Right renal pelvis (tissue), 4 donors: ENCODE measurements at places on chromosomes 7 and 10. TPM values are rescaled to one million over a fixed set of nuclear protein-coding genes. Genes with fewer than 3 reads are reported as not detected.

Gene JAKMIP3
- 0.16 TPM for polyA plus RNA-seq

Gene TMEM140
- 28.2 TPM for polyA plus RNA-seq

GRCh38 chr10:117242463-117242832 lies 1.5 kb downstream of the SLC18A2 start:
- no peak for DNase-seq

DNA sequence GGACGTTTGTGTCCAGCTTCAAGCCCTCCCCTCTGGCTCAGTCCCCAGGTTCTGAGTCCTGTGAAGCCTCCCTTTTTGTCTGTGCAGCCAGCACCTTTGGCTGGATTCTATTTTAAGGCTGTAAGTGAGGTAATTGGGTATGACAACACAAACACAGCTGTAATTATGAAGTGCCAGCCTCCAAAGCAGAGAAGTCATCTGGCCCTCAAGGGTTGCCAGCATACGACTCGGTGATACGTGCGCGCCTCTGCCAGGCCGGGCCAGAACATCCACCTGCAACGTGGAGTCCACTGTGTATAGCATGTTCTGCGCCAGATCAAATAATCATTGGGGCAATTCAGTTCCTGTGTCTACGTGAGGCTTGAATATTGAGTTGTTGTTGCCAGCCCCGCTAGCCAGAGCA lies 6.7 kb upstream of the FAM180A start:
- no peak for DNase-seq

DNA sequence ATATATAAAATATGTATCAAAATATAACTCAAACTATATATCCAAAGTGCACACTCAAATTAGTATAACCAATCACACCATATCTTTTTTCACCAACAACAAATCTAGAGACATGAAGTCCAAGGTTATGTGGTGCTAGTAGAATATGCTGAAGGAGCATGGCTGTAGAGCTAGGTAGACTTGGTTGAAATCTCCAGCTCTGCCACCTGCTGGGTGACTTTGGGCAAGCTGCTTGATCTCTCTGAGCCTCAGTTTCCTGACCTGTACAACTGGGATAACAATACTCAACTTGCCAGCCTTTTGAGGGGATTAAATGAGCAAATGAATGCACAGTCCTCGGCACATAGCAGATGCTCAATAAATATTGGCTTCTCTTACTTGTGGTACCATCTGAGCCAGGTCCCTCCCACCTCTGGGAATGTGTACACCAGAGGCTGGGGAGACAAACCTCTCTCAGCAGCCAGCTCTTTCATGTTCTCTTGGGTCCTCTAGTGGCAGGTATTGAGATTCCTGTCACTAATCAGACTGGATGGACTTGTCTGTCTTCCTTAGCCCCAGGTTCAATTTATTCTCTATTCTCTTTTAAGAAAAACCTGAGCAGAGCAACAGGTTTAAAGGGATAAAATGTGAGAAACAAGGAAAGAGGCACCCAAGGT lies 94.3 kb upstream of the PDE1C start:
- DNase-seq, result no peak

GRCh38 chr10:48835781-48836180 lies 103.9 kb downstream of the LRRC18 start:
- no peak for DNase-seq

Gene FAM24B
- 4.6 TPM for polyA plus RNA-seq

- no peak for DNase-seq
These were observed 18.4 kb upstream of the FLNC start for GRCh38 chr7:128811631-128812430.

- no peak for DNase-seq
These were observed 240.1 kb downstream of the THSD7A start for GRCh38 chr7:11591943-11592342.

DNA sequence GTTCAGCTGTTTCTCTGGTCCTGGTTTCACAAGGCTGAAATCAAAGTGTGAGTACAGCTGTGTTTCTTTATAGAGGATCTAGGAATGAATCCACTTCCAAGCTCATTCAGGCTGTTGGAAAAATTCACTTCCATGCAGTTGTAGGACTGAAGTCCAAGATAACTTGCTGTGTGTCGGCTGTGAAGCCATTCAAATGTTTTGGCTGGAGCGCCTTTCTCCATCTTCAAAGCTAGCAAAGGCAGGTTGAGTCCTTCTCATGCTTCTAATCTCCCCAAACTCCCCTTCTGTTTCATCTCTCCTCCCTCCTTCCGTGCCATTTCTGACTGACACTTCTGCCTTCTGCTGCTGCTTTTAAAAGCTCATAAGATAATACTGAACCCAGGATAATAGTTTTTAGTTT lies 1195.4 kb upstream of the LRRN3 start:
- DNase-seq, result no peak

DNA sequence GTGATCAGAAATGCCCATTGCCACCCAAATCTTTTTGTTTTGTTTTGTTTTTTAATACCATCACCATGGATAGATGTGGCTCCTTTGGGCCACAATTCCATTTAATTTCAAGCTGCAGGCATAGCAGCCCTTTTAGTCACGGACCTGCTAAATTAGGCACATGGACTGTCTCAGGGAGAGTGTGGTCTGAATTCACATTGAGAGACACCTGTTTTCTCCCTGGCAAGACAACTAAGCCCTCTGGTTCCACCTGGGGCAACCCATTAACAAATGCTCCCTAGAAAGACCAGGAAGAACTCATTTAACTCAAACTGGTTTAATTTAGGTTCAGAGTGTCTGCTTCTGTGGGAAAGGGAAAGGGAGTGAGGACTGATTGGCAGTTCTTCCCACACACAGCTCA lies 88.2 kb upstream of the ANKRD1 start:
- DNase-seq, result no peak

DNA sequence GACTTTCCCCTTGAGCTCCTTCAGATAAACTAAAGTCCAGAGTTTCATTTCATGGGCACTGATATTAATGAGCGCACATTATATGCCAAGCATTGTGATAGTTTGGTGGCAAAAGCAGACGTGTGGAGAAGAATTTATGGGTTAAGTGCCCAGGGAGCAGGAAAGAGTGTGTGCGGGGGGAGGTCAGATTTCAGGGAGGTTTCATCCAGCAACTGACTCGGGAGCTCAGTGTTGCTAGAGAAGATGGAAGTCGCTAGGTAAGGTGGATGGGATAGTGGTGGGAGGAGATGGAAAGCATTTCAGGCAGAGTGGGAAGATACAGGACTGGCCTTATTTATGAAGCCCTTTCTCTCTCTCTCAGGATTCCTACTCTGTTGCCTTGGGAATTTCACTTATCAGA lies 223.0 kb downstream of the SNX10 start:
- no peak for DNase-seq

DNA sequence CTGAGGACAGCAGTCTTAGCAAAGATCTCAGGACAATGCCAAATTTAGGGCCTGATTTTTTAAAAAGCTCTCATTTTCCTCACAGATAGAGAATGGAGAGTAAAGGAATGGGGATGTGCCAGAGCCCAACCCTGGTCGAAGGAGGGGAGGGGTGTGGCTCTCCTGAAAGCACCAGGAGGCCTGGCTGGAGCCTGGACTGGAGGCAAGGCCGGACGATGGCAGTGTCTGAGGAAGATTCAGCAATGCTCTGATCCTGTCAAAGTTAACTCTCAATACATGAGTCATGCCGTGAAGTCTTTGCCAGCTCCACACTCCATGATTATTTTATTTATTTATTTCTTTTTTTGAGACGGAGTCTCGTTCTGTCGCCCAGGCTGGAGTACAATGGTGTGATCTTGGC lies 108.3 kb downstream of the UPF2 start:
- no peak for DNase-seq

Gene KLF14
- 0.77 TPM for polyA plus RNA-seq

DNA sequence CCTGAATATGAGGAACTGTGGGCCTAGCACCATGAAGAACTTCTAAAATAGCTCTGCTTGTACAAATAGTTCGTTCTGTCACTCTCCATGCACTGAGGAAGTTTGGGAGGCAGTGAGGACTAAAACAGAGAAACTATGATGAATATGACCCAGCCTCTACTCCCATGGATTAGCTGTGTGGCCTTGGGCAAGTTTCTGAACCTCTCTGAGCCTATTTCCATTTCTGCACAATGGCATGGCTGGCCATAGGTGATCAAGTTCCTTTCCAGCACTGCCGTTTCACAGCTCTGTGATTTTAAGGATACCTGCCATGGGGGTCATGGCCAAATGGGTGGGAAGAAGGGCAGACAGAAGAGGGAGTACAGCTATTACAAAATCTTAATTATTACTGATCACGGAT lies 57.6 kb downstream of the SORBS1 start:
- no peak for DNase-seq

- peak; percentile 63 for DNase-seq
These were observed 29.9 kb upstream of the ZMIZ1 start for GRCh38 chr10:79038841-79039201.

DNA sequence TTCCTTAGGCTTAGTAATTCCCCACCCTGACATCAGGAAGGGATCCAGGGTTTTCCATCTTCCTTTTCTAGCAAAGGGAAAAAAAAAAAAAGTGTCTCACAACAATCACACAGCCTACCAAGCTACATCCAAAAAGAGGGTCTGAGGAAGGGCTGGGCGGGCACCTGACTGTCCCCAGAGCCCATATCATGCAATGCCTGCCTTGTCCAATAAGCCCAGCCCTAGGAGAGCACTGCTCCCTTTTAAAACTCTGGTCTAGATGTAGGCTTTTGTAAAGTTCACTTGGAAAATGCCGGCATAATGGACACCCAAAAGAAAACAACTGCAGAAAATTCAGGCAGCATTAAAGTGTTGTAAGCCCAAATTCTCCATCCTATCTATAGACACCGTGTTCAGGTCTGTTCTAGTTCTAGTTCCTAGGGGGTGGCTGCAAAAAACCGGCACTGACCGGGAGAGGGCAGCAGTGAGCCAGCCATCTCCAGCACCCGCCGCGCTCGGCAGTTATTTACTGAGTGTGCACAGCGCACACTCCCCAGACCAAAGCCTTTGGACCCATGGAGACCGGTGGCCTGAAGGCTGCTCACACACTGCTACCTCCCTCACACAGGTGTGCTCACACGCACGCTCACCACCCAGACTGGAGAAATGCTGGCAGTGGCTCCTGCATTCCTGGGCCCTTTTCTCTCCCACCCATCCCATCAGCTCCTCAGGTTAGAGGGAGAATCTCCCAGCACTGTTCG lies 48.7 kb downstream of the PODXL start:
- DNase-seq, result peak; percentile 51

- DNase-seq, result no peak
These were observed 132.0 kb downstream of the ST7 start for GRCh38 chr7:117085275-117085674.

DNA sequence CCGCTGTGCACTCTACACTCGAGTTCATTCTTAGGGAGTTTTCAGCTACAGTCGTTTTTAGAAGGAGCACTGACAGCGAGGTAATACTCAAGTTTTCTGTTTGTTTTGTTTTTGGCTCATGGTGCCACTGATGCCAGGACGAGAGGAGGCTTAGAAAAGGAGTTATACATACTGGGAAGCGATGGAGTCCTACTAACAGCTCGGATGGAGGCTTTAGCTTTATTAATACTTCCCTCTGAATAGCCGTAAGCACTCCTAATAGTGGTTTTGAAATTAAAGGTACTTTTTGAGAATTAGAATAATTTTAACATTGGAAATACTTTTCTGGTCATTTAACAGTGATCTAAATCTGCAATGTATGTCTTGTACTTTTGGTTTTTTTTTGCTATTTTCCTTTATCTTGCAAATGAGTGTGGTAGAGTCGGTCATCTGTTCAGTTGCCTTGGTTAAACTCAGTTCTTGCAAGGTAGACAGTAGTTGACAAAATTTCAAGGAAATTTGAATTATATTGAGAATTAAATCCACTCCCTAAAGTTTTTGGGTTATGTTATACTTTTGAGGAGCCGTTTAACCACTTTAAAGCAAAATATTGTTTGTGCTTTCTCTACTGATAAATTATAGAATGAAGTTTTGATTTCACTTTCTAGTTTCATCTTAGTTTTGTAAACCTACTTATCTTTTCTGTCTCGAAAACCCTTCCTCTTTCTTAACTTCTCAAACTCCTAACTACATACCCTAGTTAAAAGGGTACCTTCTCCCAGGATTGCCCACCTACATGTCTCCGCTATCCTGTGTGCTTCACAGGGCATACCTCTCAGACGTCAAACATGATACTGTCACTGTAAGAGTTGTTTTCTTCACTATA lies 1.5 kb downstream of the HBP1 start:
- no peak for DNase-seq

Gene FAM25C
- not detected for polyA plus RNA-seq

Gene FLNC
- polyA plus RNA-seq, result 13.0 TPM

GRCh38 chr10:24910574-24910973 lies 41.8 kb downstream of the PRTFDC1 start:
- DNase-seq, result no peak

Gene HMX2
- 1.7 TPM for polyA plus RNA-seq

Gene ZWINT
- polyA plus RNA-seq, result 53.4 TPM

Gene ZNF746
- polyA plus RNA-seq, result 13.2 TPM

DNA sequence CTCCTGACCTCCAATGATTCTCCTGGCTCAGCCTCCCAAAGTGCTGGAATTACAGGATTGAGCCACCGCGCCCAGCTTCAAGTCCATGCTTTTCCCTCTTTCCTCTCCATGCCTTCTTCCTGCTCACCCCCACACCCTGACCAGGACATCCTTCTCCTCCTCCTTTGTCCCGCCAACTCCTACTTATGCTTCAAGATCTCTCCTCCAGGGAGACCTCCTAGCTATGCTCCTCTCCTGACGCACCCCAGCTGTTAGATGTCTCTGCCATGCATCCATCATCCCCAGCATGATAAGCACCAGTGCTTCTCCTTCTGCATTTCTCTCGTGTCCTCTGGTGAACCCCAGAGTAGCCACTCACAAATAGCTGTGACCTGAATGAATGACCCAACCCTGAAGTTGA lies 21.1 kb downstream of the SRRM3 start:
- DNase-seq, result no peak

Gene TUBB8
- polyA plus RNA-seq, result 0.71 TPM

DNA sequence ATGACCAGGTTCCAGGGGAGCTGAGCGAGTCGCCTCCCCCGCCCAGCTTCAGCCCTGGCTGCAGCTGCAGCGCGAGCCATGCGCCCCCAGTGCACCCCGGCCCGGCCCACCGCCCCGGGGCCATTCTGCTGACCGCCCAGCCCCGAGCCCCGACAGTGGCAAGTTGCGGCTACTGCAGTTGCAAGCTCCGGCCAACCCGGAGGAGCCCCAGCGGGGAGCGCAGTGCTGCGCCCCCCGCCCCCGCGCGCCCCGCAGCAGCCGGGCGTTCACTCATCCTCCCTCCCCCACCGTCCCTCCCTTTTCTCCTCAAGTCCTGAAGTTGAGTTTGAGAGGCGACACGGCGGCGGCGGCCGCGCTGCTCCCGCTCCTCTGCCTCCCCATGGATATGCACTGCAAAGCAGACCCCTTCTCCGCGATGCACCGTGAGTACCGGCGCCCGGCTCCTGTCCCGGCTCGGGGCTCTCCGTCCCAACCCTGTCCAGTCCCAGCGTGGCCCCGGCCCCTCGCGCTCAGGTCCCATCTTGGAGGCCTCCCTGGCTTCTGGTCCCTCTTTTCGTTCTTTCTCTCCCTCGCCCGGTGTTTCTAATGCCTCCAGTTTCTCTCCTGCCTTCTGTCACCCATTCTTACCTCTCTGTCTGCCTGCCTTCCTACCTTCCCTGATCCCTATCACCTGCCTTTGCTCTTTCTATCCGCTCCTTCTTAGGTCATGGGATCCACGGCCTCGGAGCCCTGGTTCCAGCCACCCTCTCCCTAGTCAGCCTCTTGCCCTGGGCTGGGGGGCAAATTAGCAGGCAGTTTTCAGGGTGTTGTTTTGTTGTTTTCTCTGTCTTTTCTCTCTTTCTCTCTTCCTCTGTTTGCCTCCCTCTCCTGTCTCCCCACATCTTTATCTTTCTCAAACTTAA lies 751 bp downstream of the PAX2 start:
- DNase-seq, result no peak

- DNase-seq, result no peak
These were observed 38.9 kb downstream of the HDAC9 start for GRCh38 chr7:18534481-18534880.

Gene NXPH1
- polyA plus RNA-seq, result 0.37 TPM

Gene GNGT1
- not detected for polyA plus RNA-seq
